ENCODE measurements at places on chromosomes 1 and 21.

- no peak for DNase-seq
Measured at GRCh38 chr1:219339466-219339865, 165.8 kb downstream of the LYPLAL1 start.

- no peak for DNase-seq
Measured at GRCh38 chr1:151988405-151988923, 5.2 kb downstream of the S100A10 start.

- DNase-seq, result no peak
Measured at GRCh38 chr1:40620586-40621210, 44.8 kb downstream of the RIMS3 start.

DNA sequence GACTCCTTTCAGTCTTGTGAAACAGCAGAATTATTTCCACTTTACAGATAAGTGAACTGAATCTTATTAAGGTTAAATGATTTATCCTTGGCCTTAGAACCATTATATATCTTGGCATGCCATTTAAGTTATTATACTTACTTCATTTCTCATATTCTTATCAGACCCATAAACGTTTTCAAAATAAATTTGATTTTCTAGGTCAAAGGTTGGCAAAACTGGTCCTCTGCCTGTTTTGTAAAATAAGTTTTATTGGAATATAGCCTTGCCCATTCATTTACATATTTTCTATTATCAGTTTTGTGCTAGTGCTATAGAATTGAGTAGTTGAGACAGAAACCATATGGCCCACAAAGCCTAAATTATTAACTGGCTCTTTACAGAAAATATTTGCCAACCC, 32.9 kb upstream of the SNRPE start:
- no peak for DNase-seq

DNA sequence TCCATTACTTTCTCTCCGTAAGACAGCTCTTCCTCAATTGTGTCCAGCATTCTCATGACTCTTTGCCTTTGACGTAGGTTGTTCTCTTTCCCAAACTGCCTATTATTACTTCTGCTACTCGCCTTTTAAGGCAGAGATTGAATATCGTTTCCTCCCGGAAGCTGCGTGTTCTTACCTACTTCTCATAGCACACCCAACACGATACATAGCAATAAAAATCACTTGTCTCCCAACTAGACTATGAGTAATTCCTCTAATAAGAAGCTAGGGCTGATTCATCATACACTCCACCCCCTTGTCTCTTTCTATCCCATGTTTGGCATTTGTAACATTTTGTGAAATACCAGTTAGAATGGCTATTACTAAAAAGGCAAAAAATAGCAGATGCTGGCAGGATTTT, 55.8 kb upstream of the SGIP1 start:
- DNase-seq, result no peak

DNA sequence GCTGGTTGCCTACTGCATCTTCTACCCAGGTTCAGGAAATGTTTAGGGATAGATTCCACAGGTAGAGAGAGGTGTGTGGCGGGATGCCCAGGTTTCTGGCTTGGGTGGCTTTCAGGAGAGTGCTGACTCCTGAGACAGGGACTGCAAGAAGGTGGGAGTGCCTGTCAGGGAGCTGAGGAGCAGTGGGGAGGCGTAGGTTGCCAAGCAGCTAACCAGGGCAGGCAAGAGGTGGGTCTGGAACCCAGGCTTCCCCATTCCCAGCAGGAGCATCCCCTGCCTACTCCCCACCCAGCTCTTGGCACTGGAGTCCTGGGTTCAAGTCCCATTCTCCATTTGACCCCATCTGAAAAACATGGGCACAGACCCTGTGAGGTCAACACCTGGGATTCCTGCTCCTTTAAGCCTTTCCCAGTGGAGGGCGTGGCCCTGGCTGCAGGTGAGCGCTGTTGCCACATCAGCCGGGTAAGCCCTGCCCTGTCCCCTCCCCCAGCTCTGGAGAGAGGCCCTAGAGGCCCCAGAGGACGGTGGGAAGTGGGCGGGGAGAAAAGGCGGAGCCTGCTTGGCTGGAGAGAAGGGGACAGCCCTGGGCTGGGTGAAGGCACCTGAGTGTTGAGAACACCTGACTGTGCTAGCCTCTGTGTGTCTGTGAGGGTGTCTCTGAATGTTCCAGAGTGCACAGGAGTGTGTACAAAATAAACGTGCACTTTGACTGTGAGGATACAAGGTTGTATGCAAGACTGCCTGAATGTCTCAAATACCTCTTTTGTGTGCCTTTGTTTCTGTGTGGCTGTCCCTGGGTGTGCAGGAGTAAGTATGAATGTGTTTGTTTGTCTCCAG, 14.0 kb upstream of the SYNC start:
- DNase-seq, result peak; percentile 67

DNA sequence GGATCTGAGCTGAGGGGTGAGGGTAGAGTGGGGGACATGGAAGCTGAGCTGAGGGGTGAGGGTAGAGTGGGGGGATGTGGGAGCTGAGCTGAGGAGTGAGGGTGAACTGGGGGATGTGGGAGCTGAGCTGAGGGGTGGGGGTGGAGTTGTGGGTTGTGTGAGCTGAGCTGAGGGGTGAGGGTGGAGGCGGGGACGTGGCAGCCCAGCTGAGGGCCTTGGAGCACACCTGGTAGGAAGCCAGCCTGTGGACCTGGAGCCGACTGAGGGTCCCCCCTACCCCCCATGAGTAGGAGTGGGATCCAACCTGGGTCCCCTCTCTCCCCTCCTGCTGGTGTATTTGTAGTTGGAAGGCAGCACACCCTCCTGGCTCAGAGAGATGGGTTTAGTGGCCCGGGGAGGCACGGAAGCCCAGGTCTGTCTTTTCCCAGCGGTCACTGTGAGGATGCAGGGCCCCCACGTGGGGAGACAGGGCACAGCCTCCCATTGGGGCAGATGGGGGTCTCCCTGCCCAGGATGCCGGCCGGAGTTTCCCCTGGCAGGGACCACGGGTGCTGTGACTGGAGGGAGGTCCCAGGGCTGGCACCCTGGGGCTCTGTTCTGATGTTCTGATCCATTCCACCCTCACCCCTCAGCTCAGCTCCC, 13.2 kb upstream of the NPHP4 start:
- no peak for DNase-seq

DNA sequence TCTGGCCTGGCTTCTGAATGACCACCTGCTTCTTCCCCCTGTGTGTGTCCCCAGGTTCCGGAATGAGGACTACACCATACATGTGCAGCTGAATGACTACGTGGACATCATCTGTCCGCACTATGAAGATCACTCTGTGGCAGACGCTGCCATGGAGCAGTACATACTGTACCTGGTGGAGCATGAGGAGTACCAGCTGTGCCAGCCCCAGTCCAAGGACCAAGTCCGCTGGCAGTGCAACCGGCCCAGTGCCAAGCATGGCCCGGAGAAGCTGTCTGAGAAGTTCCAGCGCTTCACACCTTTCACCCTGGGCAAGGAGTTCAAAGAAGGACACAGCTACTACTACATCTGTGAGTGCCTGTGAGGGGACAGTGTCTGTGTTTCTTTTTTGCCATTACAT, 3.6 kb downstream of the EFNA1 start:
- DNase-seq, result no peak

DNA sequence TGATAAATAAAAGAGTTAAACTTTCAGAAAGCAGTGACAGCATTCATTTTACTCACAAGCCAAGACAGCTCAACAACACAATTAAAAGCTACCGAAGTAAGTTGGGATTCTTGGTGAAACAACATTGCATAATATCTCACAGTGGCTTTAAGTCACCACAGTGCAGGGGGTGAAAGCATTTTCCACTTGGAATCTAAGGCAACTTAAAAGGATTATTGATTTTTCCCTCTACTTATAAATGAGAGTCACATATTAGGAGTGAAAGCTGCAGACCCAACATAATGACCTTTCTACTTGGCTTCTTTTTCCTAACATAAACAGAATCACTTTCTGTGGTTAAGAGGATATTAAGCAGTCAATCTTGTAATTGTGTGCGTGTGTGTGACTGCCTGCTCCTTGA, 536.6 kb upstream of the CXADR start:
- no peak for DNase-seq

DNA sequence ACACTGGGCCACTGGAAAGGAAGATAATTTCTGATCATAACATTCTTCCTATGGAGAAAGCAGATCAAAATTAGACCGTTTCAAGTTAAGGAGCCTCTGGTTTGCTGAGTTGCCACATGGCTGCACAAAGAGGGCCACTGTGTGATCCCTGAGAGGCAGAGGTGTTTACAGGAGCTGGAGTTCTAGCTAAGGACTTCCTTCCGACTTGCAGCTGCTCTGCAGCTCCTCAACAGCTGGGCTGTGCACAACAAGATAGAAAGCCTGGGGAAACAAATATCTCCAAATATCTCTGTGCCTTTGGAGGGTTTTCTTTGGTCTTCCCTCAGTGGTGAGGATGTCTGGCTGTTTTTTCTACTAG, 26.8 kb downstream of the GADD45A start:
- DNase-seq, result no peak

DNA sequence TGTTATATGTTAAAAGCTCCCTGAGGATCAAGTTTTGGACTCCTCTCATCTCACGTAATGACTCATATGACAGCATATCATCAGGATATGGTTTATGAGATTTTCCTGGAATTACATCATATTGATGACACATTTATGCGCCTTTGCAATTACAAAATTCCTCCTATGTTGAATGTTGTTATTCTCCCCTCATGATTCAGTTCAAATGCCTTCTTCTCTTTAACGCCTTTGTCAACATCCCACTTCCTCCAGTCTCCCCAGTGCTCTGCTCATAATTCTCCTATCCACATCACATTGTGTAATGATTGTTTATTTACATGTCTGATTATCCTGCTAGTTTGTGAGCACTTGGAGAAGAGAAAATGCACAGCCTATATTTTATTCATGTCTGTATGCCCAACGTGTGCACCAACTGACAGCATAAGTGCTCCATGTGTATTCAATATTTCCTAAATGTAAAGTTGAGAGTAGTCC, 80.9 kb upstream of the BACH1 start:
- no peak for DNase-seq

GRCh38 chr1:201515062-201515750, 8.3 kb upstream of the CSRP1 start:
- no peak for DNase-seq

GRCh38 chr21:26070822-26071425, 99.6 kb downstream of the APP start:
- no peak for DNase-seq

- no peak for DNase-seq
Measured at GRCh38 chr1:40382601-40383000, 9.1 kb downstream of the SMAP2 start.

- DNase-seq, result no peak
Measured at GRCh38 chr1:17409391-17409811, 30.1 kb downstream of the RCC2 start.

DNA sequence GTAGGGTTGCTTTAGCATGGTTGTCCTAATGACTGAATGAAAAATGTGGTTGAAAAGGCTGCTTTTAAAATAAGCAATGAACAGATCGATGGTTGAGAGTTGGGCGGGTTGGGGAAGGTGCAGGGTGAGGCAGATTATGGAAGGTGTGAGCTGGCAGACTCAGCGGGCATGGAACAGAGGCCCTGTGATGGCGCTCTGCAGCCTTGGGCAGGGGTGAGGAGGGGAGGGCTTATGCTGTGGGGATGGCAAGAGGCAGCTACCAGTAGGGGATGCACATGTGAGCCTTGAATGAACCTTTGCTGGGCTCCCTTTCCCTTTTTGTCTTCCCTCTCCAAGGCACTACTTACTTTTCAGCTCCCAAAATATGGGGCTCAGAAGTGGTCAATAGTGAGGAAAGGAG, 30.9 kb downstream of the ATP1B1 start:
- DNase-seq, result no peak

GRCh38 chr1:112904071-112904830, 51.7 kb downstream of the SLC16A1 start:
- DNase-seq, result no peak
